ENCODE measurements at places on chromosomes 12 and 14.

GRCh38 chr12:58310809-58311622 is 369.6 kb downstream of the ATP23 start:
- no peak for DNase-seq

GRCh38 chr12:26696613-26697092 is 136.3 kb downstream of the ITPR2 start:
- no peak for DNase-seq

GRCh38 chr14:20866963-20867362 is 24.2 kb upstream of the RNASE3 start:
- no peak for DNase-seq

GRCh38 chr12:60257063-60257462 is 661.2 kb downstream of the SLC16A7 start:
- DNase-seq = no peak

DNA sequence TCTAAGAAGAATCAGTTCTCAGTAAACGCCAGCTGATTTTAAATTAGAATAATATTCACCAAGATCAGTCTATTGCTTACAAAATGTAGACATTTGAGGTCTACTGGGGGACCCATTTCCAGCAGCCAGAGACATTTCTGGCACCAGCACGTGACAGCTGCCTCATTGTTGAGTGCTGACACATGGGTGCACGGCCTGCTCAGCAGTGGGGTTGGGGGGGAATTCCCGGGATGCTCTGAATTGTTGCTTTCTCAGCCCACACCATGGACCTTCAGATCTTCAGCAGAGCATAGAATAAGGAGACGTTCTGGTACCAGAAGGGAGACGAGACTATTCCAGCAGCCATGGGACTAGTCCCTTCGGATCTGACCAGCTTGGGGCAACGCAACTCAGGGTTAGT is 18.3 kb downstream of the PLEKHG7 start:
- no peak for DNase-seq

All from stimulated activated CD4-positive, alpha-beta T cell treated with anti-CD3 and anti-CD28 coated beads, Interleukin-4, amount 100 ng/mL, for 4 hours (primary cell).